ENCODE measurements at places on chromosomes 7 and 10. TPM values are rescaled to one million over a fixed set of nuclear protein-coding genes. Genes with fewer than 3 reads are reported as not detected.

GRCh38 chr10:128537834-128538330 is 411.7 kb upstream of the MKI67 start:
- H3K36me3 ChIP-seq, result no peaks in the 10 kb centered on the region
- peaks cover 68% of the 10 kb centered on the region for H3K27me3 ChIP-seq
- no peak for DNase-seq
- no peak overlapping the region for H3K27ac ChIP-seq
- H3K4me1 ChIP-seq, result peaks cover 45% of the 10 kb centered on the region
- peak overlapping the region; percentile 48 for H3K4me3 ChIP-seq

GRCh38 chr10:14601872-14602725 is 172.6 kb downstream of the FAM107B start:
- peaks cover 30% of the 10 kb centered on the region for H3K36me3 ChIP-seq
- DNase-seq, result no peak
- H3K4me3 ChIP-seq, result peak overlapping the region; percentile 98
- H3K27ac ChIP-seq, result peak overlapping the region; percentile 56
- peaks cover 47% of the 10 kb centered on the region for H3K4me1 ChIP-seq
- peaks cover 17% of the 10 kb centered on the region for H3K27me3 ChIP-seq

- H3K4me1 ChIP-seq, result peaks cover 22% of the 10 kb centered on the region
- no peak overlapping the region for H3K27ac ChIP-seq
- no peak for DNase-seq
- peaks cover 26% of the 10 kb centered on the region for H3K36me3 ChIP-seq
- no peak overlapping the region for H3K4me3 ChIP-seq
Measured at GRCh38 chr7:42002654-42003053, 234.4 kb downstream of the GLI3 start.

- H3K4me3 ChIP-seq, result no peak overlapping the region
- no peaks in the 10 kb centered on the region for H3K4me1 ChIP-seq
- peaks cover 8% of the 10 kb centered on the region for H3K27me3 ChIP-seq
- H3K27ac ChIP-seq, result no peak overlapping the region
- no peaks in the 10 kb centered on the region for H3K36me3 ChIP-seq
Measured at GRCh38 chr7:103657474-103657894, 211.5 kb upstream of the SLC26A5 start.

DNA sequence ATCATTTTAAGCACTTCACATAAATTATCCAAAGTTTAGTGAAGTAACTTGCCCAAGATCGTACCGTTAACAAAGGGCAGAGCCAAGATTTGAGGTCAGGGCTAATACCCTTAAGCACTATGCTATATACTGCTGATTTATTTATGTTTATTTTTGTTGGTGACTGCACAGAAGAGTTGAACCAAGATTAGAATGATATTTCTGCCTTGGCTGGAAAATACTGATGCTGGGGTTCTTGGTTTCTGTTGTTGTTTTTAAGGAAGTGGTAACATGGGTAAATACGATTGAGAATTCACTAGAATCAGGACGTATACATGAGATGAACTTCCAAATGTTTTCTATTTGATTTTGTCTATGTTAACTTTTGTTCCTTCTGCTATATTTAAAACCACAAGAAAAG is 9.3 kb downstream of the ADD3 start:
- peaks cover 48% of the 10 kb centered on the region for H3K4me1 ChIP-seq
- H3K4me3 ChIP-seq, result no peak overlapping the region

- peaks cover 57% of the 10 kb centered on the region for H3K4me1 ChIP-seq
- peak overlapping the region; percentile 93 for H3K27ac ChIP-seq
- H3K27me3 ChIP-seq, result no peaks in the 10 kb centered on the region
- peak overlapping the region; percentile 98 for H3K4me3 ChIP-seq
Measured at GRCh38 chr10:124743191-124744101, 732 bp downstream of the FAM53B start.

DNA sequence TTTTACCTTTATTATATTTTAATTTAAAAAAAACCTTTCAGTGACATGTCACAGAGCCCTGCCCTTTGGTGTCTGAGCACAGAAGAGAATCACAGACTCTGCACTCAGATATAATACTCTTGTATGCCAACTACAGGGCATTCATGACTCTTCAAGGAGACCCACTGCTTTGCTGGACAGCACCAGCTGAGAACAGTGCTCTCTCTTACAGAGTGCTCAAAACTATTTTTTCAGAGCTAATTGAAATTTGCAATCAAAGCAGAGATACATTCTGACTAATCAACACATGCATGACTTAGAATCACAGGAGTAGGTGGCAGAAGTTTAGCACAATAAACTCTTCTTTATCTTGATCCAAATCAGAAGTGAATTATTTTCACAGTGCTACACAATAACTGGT is 99.1 kb downstream of the OSBPL3 start:
- no peak overlapping the region for H3K27ac ChIP-seq
- H3K27me3 ChIP-seq, result no peaks in the 10 kb centered on the region
- H3K4me3 ChIP-seq, result no peak overlapping the region
- DNase-seq, result no peak
- no peaks in the 10 kb centered on the region for H3K36me3 ChIP-seq

- peak overlapping the region; percentile 61 for H3K27ac ChIP-seq
- peaks cover 12% of the 10 kb centered on the region for H3K27me3 ChIP-seq
- H3K36me3 ChIP-seq, result no peaks in the 10 kb centered on the region
- DNase-seq, result no peak
- H3K4me3 ChIP-seq, result no peak overlapping the region
Measured at GRCh38 chr10:110358869-110359629, 54.3 kb upstream of the SMNDC1 start.

DNA sequence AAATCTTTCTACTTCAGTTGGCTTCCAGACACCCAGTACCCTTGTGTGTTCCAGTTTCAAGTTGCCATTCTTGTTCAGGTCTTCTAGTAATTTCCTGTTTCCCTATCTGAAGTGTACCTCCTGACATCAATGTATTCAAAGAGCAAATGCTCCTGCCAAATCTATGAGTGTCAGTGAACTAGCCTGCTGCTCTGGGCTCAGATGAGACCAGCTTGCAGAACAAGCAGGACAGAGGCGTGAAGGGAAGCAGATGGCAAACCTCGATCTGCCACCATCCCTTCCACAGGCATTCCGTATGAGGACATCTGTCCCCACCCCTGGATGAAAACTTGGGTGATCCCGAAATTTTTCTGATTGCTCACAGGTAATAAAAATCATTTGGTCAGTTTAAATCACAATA is 4.4 kb upstream of the MPP7 start:
- H3K27ac ChIP-seq, result no peak overlapping the region
- H3K4me3 ChIP-seq, result no peak overlapping the region
- no peak for DNase-seq
- H3K4me1 ChIP-seq, result peaks cover 5% of the 10 kb centered on the region
- no peaks in the 10 kb centered on the region for H3K36me3 ChIP-seq

CACNB2 gene
- total RNA-seq, result 4.9 TPM

FXYD4 gene
- 3.1 TPM for total RNA-seq

CLCN1 gene
- total RNA-seq, result 0.12 TPM

SLC18A2 gene
- total RNA-seq, result 1.8 TPM
